ENCODE measurements at places on chromosomes 5 and 9. TPM values are rescaled to one million over a fixed set of nuclear protein-coding genes. Genes with fewer than 3 reads are reported as not detected.

GRCh38 chr5:103373597-103374472 is 115.3 kb downstream of the MACIR start:
- peaks cover 5% of the 10 kb centered on the region for H3K4me1 ChIP-seq
- no peak overlapping the region for H3K27ac ChIP-seq
- no peak overlapping the region for H3K4me3 ChIP-seq
- no peak for DNase-seq

- H3K27me3 ChIP-seq: no peaks in the 10 kb centered on the region
- H3K4me1 ChIP-seq: no peaks in the 10 kb centered on the region
- H3K4me3 ChIP-seq: no peak overlapping the region
- H3K36me3 ChIP-seq: no peaks in the 10 kb centered on the region
- DNase-seq: no peak
Measured at GRCh38 chr5:89981021-89981420, 428.5 kb downstream of the CETN3 start.

- no peak for DNase-seq
- no peak overlapping the region for H3K4me3 ChIP-seq
- H3K27me3 ChIP-seq: no peaks in the 10 kb centered on the region
- no peaks in the 10 kb centered on the region for H3K36me3 ChIP-seq
- H3K4me1 ChIP-seq: no peaks in the 10 kb centered on the region
Measured at GRCh38 chr5:158300256-158300655, 441.3 kb upstream of the CLINT1 start.

DNA sequence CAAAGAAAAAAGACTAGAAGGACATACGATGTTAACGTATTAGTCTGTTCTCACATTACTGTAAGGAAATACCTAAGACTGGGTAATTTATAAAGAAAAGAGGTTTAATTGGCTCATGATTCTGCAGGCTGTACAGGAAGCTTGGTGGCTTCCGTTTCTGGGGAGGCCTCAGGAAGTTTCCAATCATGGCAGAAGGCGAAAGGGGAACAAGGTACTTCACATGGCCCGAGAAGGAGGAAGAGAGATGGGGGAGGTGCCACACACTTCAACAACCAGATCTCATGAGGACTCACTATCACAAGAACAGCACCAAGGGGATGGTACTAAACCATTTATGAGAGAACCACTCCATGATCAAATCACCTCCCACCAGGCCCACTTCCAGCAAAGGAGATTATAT is 110.1 kb downstream of the CARTPT start:
- peaks cover 24% of the 10 kb centered on the region for H3K4me1 ChIP-seq
- no peak for DNase-seq
- H3K27ac ChIP-seq: no peak overlapping the region
- no peak overlapping the region for H3K4me3 ChIP-seq
- no peaks in the 10 kb centered on the region for H3K27me3 ChIP-seq

DNA sequence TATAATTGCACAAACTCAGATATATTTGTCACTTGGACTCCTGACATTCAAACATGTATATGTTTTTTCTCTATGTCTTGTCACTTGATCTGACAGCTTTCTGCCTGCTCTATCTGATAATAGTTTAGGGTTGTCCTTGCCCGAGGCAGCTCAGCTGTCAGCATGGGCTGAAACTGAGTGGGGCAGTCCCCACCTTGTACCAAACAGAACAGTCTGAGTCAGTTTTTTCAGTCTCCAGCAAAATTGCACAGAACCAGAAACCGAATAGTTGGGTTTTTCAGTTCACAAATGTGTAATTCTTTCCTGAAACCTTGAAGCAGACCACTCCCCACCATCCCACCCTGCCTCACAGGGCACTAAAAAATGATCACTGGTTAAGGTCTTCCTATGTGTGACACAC is 9.5 kb upstream of the HAND1 start:
- no peak overlapping the region for H3K27ac ChIP-seq
- H3K4me3 ChIP-seq: no peak overlapping the region
- no peaks in the 10 kb centered on the region for H3K36me3 ChIP-seq
- peaks cover 22% of the 10 kb centered on the region for H3K4me1 ChIP-seq

DNA sequence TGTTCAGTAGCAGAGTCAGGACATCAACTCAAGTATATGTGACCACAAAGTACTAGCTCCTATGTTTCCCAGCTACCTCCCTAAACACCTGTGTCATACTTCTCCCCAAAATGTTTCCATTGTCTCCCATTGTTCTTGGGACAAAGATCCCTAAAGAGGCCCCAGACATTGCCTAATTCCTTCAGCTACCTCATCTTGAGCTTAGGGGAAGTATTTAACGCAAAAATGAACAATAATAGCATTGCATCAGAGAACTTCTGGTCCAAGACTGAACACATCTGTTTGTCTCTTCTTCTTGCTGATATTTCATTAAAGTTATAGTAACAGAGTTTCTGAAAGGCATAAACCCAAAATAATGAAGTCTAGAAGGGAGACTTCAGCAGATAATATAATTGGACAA is 430.8 kb downstream of the MTRR start:
- H3K27me3 ChIP-seq: no peaks in the 10 kb centered on the region
- H3K4me1 ChIP-seq: no peaks in the 10 kb centered on the region
- H3K4me3 ChIP-seq: no peak overlapping the region

DNA sequence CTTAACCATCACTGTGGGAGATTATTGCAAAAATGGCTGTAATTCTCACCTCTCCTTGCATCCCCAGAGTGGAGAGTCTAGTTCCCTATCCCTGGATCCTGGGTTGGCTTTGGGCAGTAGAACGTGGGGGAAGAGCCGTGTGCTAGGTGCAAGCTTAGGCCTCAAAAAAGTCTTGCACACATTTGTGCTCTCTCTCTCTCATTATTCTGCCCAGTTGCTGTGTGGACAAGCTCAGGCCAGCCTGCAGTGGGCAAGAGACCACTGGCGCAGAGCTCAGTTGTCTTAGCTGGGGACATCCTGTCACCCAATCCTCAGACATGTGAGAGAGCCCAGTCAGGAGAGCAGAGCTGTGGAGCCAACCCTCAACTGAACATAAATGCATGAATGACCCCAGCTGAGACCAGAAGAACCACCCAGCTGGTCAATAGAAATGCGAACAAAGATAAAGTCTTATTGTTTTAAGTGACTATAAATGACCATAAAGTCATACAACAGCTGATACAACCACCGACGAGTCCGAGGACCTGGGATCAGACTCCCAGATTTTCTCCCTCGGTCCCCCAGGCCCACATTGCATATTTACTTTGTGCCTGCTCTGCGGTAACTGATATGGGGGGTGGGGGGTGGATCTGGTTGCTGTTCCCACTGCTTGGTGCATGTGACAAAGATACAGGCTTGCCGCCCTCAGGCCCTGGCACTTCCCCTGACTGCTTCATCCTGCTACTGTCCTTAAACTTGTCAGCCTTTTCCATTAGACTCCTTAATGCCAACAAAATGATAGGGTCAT is 166.4 kb upstream of the MVB12B start:
- peaks cover 52% of the 10 kb centered on the region for H3K27me3 ChIP-seq
- H3K4me1 ChIP-seq: no peaks in the 10 kb centered on the region
- no peak for DNase-seq
- H3K4me3 ChIP-seq: no peak overlapping the region
- no peaks in the 10 kb centered on the region for H3K36me3 ChIP-seq

- H3K27me3 ChIP-seq: no peaks in the 10 kb centered on the region
- H3K4me1 ChIP-seq: peaks cover 55% of the 10 kb centered on the region
- H3K36me3 ChIP-seq: no peaks in the 10 kb centered on the region
- peak overlapping the region; percentile 73 for H3K27ac ChIP-seq
- no peak overlapping the region for H3K4me3 ChIP-seq
Measured at GRCh38 chr9:92507496-92507895, 25.2 kb upstream of the ASPN start.

Gene GPRIN1
- total RNA-seq: 0.58 TPM

Gene ITGA1
- total RNA-seq: 28.4 TPM

Gene PRR16
- total RNA-seq: 15.3 TPM

All from left ventricle myocardium inferior (tissue), 1 donor.